ENCODE measurements at places on chromosomes 6 and 20.

DNA sequence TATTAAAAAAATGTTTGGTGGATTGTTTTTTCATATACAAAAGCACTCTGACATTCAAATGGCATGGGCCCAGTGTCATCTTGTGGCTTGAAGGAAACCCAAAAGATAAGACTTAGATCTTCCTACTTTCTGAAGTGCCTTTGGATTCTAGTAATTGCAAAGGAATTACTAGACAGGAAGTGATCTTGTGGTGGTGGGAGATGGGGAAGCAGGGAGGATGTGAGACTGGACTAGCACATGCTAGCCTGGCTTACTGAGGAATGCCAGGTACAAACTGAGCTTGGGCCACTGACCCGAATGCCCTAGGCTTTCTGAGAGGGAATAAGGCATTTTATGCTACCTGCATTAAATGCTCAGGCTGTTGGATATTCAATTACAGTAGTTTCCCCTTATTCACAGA is 59.0 kb downstream of the AFG1L start:
- DNase-seq = no peak

GRCh38 chr6:106496823-106497222 is 132.5 kb downstream of the RTN4IP1 start:
- no peak for DNase-seq

- no peak for DNase-seq
Observed at GRCh38 chr20:45792317-45793118, 764 bp downstream of the DNTTIP1 start.

GRCh38 chr20:58401162-58401561 is 12.1 kb downstream of the VAPB start:
- DNase-seq = no peak

- no peak for DNase-seq
Observed at GRCh38 chr6:113394216-113394615, 462.9 kb upstream of the MARCKS start.

DNA sequence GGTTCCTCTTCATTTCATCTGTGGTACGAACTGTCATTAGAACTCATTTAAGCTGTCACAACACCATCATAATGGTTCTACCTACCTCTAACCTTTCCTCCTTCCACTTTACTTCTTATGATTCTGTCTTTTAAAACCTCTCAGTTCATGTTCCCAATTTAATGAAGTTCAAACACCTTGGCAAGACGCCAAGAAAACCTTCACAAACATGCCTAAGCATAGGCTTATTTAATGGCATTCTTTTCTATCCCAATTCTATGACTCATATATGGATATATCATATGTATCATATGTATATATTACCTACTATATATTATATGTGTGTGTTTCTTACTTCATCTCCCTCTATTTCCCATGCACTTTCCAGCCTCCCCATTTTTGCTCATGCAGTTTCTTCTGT is 283.4 kb upstream of the TBX18 start:
- no peak for DNase-seq

GRCh38 chr6:137776786-137777686 is 90.0 kb upstream of the TNFAIP3 start:
- DNase-seq = no peak

- no peak for DNase-seq
Observed at GRCh38 chr20:7137395-7138151, 370.1 kb downstream of the BMP2 start.

- DNase-seq = no peak
Observed at GRCh38 chr6:159999240-159999671, 30.4 kb downstream of the IGF2R start.

GRCh38 chr20:19427480-19427879 is 215.0 kb downstream of the SLC24A3 start:
- no peak for DNase-seq

DNA sequence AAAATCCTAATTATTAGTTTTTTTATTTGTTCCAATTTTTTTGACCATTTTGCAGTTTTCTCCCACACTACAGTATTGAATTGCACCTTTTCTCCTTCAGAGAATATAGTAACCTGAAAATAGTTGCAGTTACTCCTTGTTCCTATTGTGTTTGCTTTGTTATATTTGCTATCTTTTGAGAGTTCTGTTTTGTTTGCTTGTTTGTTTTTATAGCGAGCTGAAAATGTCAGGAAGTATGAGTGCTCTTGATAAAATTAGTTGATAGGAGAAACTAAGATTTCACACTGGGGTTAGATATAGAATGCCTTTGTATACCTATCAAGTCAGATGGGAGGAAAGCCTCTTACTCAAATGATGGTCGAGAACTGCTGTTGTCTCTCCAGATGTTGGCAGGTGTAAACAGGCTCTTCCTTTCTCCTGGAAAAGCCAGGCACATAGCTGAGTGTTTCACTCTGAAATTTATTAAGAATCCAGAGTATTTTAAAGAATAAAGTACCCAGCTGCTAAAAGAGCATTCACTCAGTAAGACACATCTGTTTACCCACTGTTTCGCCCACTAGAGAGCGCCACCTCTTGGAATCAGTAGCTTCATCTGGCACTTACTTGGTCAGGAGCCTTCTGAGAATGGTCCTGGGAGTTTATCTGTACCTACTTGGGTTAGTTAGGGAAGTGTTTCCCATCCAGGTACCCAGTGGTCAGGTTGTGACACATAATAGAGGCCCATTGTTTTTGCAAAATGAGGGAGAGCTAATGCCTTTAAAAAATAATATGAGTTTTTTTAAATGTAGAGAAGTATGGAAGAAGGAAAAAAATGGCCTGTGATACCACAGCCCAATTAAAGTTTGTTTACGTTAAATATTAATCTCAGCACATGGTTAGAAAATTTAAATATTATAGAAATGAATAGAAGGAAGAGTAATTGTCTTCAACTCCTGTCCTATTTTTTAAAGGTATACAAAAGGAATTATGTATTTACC is 11.2 kb downstream of the NT5DC1 start:
- DNase-seq = no peak

DNA sequence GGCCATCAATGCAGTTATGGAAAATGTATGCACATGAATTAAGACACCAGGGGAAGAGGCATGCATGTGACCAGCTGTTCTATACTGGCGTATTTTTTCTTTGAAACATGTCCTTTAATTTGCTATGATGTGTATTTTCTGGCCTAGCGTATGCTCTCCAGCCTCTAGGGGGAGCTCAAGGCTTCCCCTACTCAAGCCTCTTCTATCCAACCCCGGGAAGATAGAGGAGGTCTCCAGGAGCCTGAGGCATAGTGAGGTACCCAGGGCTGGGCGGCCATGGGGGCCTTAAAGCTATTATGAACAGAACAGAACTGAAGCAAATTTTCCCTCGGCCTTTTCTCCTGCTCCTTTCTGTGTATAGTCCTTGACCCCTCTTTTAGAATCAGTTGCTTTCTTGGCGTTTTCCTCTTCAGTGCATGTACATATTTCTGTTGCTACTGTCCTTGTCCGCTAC is 528.9 kb downstream of the MAFB start:
- DNase-seq = peak; percentile 83

DNA sequence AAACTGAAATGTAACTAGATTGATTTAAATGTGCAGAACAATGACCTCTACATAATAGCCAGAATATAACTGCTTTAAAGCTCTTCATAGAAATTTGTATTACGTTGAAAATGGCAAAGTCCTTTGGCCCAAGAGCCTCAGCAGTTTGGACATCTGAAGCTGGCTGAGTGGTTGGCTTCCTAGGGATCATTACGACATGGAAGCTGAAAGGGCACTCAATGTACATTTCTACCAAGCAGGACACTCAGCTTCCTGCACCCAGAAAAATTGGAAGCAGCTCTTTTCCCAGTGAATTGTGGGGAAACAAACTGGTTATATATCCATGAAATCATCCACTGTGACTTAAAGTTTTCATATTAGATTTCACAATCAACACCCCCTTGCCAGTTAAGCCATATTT is 40.2 kb upstream of the TNFRSF21 start:
- no peak for DNase-seq

- DNase-seq = no peak
Observed at GRCh38 chr6:27280064-27280539, 32.0 kb downstream of the POM121L2 start.

GRCh38 chr6:85594197-85594930 is 706 bp upstream of the SNX14 start:
- no peak for DNase-seq

DNA sequence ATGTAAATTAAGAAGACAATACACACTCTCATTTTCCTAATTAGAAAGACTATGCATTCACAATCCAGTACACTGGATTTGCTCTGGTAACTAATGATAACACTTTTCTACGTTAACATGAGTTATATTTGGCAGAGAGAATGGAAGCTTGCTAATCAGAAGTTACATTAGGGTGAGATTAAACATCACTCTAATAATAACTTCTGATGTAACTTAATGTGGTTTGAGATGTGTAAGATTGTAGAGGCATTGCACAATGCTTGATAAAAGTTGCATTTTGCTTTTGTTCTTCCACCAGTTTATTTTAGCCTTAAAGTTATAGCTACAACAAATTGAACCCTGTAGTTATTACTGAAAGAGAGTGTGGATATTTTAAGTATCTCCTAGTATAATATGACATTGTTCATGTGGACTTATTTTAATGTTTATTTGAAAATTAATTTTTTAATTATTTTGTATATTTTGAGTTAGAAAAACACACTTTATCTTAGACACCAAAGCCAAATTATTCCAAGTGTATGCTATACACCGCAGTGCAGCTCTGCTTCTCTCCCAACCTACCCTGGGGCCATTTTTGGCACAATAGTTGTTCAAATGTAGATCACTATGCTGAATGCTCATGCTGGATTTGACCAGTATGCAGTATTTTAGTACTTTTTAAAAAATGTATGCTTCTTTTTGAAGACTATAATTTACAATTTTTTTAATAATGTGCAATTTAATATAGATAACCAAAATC is 143.2 kb downstream of the SLC16A10 start:
- DNase-seq = no peak

DNA sequence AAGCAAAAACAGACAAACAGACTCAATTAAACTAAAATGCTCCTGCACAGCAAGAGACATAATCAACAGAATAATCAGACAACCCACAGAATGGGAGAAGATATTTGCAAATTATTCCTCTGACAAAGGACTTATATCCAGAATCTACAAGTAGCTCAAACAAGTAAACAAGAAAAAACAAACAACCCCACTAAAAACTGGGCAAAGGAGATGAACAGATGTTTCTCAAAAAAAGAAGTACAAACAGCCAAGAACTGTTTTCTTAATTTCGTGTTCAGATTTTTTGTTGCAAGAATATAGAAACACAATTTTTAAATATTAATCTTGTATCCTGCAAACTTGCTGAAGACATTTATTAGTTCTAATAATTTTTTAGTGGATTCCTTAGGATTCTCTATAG is 274.1 kb downstream of the BCKDHB start:
- DNase-seq = no peak

DNA sequence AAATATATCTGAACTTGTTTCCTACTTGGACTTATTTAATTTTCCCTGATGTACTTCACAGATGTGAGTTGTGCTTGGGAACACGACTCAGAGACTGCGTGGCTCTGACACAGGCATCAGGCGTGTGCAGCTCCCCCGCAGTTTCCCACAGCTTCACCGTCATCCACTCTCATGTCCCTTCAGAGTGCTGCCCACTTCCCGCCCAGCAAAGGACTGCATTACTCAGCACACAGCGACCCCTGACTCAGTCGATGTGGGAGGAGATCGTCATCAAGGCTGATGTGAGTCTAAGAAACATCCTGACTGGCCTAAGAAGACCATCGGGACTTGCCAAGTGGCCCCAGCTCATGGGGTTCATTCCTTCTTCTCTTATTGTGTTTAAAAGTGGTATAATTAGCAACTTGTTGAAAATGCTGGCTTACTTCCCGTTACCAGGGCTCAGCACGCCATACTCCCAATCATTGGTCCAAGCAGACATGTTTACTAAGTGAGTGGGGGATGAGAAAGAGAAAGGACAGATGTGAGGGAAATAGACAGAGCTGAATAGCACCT is 539.4 kb upstream of the JARID2 start:
- DNase-seq = no peak

- no peak for DNase-seq
Observed at GRCh38 chr6:38113825-38114576, 294.5 kb downstream of the ZFAND3 start.

DNA sequence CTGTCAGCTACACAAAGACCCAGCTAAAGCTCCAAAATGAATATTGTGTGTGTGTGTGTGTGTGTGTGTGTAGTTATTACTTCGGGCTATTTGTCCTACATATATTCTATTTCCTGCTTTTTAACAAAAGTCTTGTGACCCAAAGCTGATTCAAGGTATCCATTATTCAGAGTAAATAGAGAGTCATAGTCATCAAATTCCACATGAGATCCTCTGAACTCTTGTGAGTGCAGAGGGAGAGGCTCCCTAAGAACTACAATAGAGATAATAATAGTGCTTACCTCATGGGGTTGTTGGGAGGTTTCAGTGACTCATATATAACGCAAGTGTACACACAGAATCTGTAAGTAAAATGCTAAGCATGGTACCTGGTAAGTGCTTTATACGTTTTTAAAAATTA is 95.6 kb upstream of the SHLD1 start:
- no peak for DNase-seq

- DNase-seq = no peak
Observed at GRCh38 chr6:137223370-137224131, 4.4 kb upstream of the IFNGR1 start.

DNA sequence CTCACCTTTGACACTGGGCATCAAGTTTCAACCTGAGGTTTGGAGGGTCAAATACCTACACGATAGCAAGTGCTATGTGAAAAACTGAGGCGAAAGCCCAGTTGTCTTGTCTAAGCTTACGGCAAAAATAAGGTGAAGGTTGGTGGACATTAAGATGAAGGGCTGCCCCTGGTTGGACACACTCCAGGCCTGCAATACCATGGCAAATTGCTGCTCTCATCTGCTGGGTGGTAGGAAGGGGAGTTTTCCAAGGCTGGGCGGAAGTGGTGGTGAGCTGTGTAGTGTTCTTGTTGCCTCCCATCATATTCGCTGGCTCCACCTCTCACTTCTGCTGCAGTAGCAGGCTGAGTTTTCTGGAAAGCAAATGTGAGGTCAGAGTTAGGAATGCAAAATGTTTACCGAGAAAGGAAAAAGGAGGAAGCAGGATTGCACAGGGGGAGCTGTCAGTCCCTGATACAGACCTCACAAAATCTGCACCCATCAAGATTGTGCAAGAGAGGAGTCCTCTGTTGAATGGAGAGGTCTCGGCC is 33.7 kb downstream of the SCP2D1 start:
- no peak for DNase-seq

GRCh38 chr6:54074578-54075195 is 36.6 kb upstream of the MLIP start:
- DNase-seq = no peak

DNA sequence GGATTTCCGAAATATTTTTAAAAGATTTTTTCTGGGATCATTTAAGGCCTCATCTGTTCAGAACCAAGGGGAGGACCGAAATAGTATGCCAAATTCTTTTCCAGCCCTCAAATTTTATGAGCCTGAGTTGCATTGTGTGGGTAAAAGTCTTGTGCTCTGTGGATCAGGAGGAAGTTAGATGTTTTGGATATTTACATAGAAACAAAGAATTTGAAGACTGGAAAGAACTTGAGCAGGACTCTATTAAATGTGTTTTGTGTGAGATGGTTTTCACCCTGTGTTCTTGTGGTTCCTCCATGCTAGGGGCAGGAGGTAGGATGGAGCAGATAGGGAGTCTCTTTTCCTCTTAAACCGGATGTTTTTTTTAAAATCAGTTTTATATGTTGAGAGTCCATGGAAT is 329.1 kb downstream of the LAMA2 start:
- DNase-seq = no peak
